Right renal pelvis (tissue), 4 donors: ENCODE measurements at places on chromosomes 3 and 15. TPM values are rescaled to one million over a fixed set of nuclear protein-coding genes. Genes with fewer than 3 reads are reported as not detected.

DNA sequence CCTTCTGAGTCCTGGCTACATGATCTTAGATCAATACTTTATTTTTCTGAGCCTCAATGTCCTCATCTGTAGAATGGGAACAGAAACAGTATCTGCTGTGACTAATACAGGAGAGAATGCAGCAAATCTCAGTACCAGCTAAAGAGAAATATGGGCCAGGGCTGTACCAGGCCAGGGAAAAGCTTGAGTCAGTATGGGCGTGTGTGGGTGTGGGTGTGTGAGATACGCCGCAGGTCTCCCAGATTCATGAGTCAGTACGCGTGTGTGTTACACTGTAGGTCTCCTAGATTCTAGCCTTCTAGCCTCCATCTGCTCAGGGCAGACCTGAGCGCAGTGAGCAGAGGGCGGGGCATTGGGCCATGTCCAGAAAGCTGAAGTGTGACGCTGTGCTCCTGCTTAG lies 15.2 kb downstream of the GNAI2 start:
- no peak for DNase-seq

- no peak for DNase-seq
Observed at GRCh38 chr3:148203297-148204010, 494.2 kb upstream of the AGTR1 start.

SEMA6D gene
- 39.6 TPM for polyA plus RNA-seq

DGKG gene
- 0.51 TPM for polyA plus RNA-seq

DNA sequence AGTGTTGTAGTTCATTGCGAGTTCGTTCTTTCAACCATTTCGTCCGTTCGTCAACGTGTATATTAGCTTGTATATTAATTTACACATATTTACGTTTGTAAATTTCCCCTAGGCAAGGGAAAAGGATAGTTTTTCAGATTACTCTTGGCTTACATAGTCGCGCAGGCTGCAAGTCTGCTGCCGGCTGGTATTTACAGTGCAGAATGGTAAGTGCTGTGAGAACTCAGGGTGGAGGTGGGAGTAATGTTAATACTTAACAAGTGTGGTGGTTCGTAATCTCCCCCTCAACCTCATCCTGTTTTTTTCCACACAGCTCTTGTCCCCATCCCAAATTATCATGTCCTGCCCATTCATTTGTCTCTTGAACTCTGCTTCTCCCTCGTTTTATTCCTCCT lies 766 bp downstream of the FAM98B start:
- no peak for DNase-seq

DNA sequence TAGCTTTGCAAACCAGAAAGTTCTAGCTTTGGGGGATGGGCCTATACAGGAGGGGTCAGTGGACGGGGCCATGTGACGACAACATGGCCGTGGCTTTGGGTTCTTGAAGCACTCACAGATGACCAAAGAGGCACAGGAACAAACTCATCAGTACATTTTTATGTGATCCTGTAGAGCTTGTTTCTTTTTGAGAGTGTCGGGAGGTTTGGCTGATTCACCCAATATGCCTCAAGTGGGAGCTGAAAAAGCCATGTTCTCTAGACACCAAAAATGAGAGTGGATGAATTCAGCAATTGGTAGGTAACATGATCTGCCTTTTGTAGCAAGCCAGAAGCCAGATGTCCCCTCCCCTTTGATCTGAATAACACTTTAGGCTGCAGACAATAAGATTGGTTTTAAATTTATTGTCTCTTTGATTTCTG lies 30.1 kb downstream of the GREM1 start:
- no peak for DNase-seq
